ENCODE measurements at places on chromosomes 3 and 15.
A peak's percentile ranks its signal among the peaks of the same experiment; 100 is the strongest.

GRCh38 chr15:34038871-34039789, at the start of gene AVEN:
AVEN (minus strand) TSS chr15:34039204; CDS start chr15:34039046, 158 bp downstream.
- peak; percentile 39 for DNase-seq
- H3K36me3 ChIP-seq = no peaks in the 10 kb centered on the region
- peak within 1 kb of the TSS; percentile 95 for H3K4me3 ChIP-seq

- DNase-seq = no peak
- H3K27ac ChIP-seq = no peak overlapping the region
- no peaks in the 10 kb centered on the region for H3K36me3 ChIP-seq
- H3K27me3 ChIP-seq = no peaks in the 10 kb centered on the region
- H3K4me3 ChIP-seq = no peak overlapping the region
- peaks cover 4% of the 10 kb centered on the region for H3K4me1 ChIP-seq
Observed at GRCh38 chr3:143604402-143605185, 243.7 kb downstream of the SLC9A9 start.

GRCh38 chr3:114846779-114847178, 300.3 kb downstream of the ZBTB20 start:
- H3K27ac ChIP-seq = no peak overlapping the region
- H3K27me3 ChIP-seq = no peaks in the 10 kb centered on the region
- DNase-seq = no peak
- H3K4me1 ChIP-seq = no peaks in the 10 kb centered on the region
- H3K36me3 ChIP-seq = no peaks in the 10 kb centered on the region

DNA sequence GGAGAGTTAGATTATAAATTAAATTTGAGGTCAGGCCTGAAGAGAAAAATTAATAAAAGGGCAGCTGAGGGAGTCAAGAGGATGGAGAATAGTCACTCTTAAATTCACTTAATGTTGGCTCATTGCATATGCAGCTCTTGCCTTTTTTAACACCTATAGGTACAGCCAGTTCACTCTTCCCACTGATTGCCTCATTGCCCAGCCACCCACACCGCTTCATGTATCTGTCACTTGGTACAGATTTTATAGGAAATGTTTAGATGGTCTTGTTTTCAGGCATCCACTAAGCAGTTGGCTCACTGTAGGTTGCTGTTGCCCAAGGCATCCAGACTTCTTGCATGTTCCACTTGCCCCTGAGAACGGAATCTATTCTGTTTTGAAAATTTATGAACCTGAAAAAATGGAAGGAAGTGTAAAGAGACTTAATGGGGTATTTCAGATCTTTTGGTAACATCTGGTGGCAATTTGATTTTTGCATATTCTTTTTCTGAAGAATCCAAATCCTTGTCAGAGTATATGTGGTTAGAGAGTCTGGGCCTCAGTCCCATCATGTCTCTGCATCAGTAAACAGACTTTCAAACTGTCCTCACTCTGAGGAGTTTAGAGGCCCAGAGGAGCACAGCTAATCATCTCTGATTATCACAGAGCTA, 151.9 kb downstream of the RBPMS2 start:
- peaks cover 7% of the 10 kb centered on the region for H3K36me3 ChIP-seq
- DNase-seq = no peak
- peaks cover 6% of the 10 kb centered on the region for H3K4me1 ChIP-seq
- H3K27ac ChIP-seq = no peak overlapping the region
- H3K27me3 ChIP-seq = no peaks in the 10 kb centered on the region

DNA sequence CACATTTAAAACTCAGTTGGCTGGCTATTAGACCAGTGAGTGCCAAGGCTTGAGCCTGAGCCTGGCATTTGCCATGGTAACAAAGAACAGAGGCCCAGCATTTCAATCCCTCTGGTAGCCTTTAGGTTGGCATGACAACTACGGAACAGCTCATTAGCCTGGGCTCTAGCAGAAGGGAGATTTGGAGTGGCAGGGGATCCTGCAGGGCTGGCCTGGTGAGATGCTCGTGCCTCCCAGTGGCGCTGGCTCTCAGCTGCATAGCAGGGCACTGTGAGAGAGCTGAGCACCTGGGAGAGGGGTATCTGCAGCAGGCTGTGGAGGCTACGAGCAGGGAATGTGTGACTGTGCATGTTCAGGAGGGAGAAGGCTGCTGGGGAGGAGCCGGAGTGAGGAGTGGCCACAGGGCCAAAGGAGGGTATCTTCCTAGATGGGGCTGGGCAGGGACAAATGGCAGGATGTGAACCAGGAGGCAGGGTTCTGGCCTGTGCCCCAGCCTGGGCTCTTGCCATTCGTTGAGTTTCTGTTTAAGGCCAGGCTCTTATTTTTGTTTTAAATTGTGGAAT, 5.6 kb upstream of the ABTB1 start:
- no peak overlapping the region for H3K27ac ChIP-seq
- DNase-seq = no peak
- peaks cover 3% of the 10 kb centered on the region for H3K4me1 ChIP-seq
- no peaks in the 10 kb centered on the region for H3K36me3 ChIP-seq
- no peak overlapping the region for H3K4me3 ChIP-seq
- no peaks in the 10 kb centered on the region for H3K27me3 ChIP-seq

DNA sequence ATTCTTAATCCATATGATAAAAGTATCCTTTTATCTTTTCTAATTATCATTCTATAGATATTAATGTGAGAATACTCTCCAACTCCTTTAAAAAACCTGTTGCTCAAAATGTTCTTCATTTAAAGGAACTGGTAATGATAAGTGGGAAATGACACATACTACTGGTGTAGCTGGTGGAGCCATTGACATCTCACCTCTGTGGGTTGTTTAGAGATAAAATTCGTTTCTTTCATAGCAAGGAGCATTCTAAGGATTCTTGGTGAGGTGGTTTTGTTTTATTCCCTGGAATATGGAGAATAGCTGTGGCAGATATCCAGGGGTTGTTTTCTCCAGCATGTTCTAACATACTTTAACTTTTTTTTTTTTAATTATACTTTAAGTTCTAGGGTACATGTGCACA, 299.8 kb upstream of the THBS1 start:
- H3K4me1 ChIP-seq = peaks cover 26% of the 10 kb centered on the region
- no peaks in the 10 kb centered on the region for H3K27me3 ChIP-seq
- no peak overlapping the region for H3K4me3 ChIP-seq
- DNase-seq = peak; percentile 97

- no peak overlapping the region for H3K4me3 ChIP-seq
- peak overlapping the region; percentile 56 for H3K27ac ChIP-seq
- H3K4me1 ChIP-seq = peaks cover 11% of the 10 kb centered on the region
- peak; percentile 79 for DNase-seq
Observed at GRCh38 chr15:33720952-33721351, 247.3 kb upstream of the CHRM5 start.

- no peaks in the 10 kb centered on the region for H3K27me3 ChIP-seq
- H3K27ac ChIP-seq = no peak overlapping the region
- DNase-seq = no peak
- H3K36me3 ChIP-seq = no peaks in the 10 kb centered on the region
- H3K4me3 ChIP-seq = no peak overlapping the region
Observed at GRCh38 chr3:134104031-134104430, 74.3 kb upstream of the SLCO2A1 start.

- no peaks in the 10 kb centered on the region for H3K36me3 ChIP-seq
- DNase-seq = no peak
- no peak overlapping the region for H3K4me3 ChIP-seq
- H3K4me1 ChIP-seq = no peaks in the 10 kb centered on the region
- H3K27me3 ChIP-seq = no peaks in the 10 kb centered on the region
Observed at GRCh38 chr3:69214241-69214640, 91.8 kb upstream of the LMOD3 start.

- peaks cover 3% of the 10 kb centered on the region for H3K36me3 ChIP-seq
- no peaks in the 10 kb centered on the region for H3K27me3 ChIP-seq
- no peak overlapping the region for H3K4me3 ChIP-seq
- DNase-seq = no peak
- H3K4me1 ChIP-seq = peaks cover 4% of the 10 kb centered on the region
Observed at GRCh38 chr3:73056014-73056844, 5.2 kb upstream of the EBLN2 start.

- H3K27ac ChIP-seq = peak overlapping the region; percentile 53
- no peak for DNase-seq
- H3K4me3 ChIP-seq = peak overlapping the region; percentile 93
- H3K36me3 ChIP-seq = no peaks in the 10 kb centered on the region
- no peaks in the 10 kb centered on the region for H3K27me3 ChIP-seq
Observed at GRCh38 chr3:36381311-36381956, 1.1 kb downstream of the STAC start.

- peak; percentile 97 for DNase-seq
- no peaks in the 10 kb centered on the region for H3K27me3 ChIP-seq
- H3K4me1 ChIP-seq = peaks cover 24% of the 10 kb centered on the region
- peak overlapping the region; percentile 91 for H3K27ac ChIP-seq
- peak overlapping the region; percentile 30 for H3K4me3 ChIP-seq
Observed at GRCh38 chr3:150146991-150147761, 176.5 kb upstream of the PFN2 start.

- H3K4me3 ChIP-seq = no peak overlapping the region
- no peaks in the 10 kb centered on the region for H3K27me3 ChIP-seq
- no peaks in the 10 kb centered on the region for H3K36me3 ChIP-seq
Observed at GRCh38 chr3:21533002-21533401, 218.0 kb downstream of the ZNF385D start.

DNA sequence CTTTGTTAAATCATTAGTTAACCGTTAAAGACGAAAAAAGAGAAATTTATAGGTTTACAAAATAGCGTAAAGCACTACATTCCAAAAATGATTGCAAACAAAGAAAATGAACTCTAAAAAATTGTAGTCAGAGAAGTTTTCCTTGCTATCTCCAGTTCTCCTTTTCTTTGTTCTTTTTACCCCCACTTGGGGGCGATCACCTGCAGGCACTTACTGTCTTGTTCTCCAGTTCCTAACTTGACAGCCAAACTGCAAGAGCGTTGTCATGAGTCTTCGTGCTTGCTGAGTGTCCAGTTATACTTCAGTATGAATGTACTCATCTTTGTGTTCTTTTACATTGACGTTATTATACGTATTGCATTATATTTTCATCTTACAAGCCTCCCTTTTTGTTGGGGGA, 54.5 kb downstream of the CHD2 start:
- no peak overlapping the region for H3K4me3 ChIP-seq
- no peak for DNase-seq
- no peaks in the 10 kb centered on the region for H3K27me3 ChIP-seq
- H3K4me1 ChIP-seq = no peaks in the 10 kb centered on the region
- no peak overlapping the region for H3K27ac ChIP-seq

- H3K27me3 ChIP-seq = no peaks in the 10 kb centered on the region
- no peak overlapping the region for H3K4me3 ChIP-seq
- DNase-seq = peak; percentile 77
- no peaks in the 10 kb centered on the region for H3K36me3 ChIP-seq
- peaks cover 7% of the 10 kb centered on the region for H3K4me1 ChIP-seq
Observed at GRCh38 chr15:90154861-90155626, 46.1 kb upstream of the SEMA4B start.

DNA sequence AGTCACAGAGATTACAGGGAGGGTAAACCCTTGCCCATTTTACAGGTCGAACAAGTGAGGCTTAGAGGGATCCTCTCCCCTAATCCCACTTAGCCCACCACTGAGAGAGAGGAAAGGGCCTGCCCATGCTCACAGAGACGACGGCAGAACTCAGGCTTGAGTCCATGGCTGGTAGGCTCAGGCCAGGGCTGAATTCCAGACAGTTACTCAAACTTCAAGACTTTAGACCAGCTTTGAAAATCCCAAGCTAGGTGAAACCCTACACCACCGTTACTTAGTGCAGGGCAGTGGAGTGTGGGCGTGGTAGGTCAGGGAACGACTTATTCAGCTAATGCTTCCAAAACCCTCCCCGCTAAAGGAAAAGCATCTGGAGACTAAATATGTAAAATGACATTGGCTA, 16.4 kb downstream of the GRIP2 start:
- no peak overlapping the region for H3K4me3 ChIP-seq
- no peaks in the 10 kb centered on the region for H3K4me1 ChIP-seq
- no peak for DNase-seq
- no peaks in the 10 kb centered on the region for H3K36me3 ChIP-seq
- H3K27ac ChIP-seq = no peak overlapping the region
- H3K27me3 ChIP-seq = peaks cover 19% of the 10 kb centered on the region

DNA sequence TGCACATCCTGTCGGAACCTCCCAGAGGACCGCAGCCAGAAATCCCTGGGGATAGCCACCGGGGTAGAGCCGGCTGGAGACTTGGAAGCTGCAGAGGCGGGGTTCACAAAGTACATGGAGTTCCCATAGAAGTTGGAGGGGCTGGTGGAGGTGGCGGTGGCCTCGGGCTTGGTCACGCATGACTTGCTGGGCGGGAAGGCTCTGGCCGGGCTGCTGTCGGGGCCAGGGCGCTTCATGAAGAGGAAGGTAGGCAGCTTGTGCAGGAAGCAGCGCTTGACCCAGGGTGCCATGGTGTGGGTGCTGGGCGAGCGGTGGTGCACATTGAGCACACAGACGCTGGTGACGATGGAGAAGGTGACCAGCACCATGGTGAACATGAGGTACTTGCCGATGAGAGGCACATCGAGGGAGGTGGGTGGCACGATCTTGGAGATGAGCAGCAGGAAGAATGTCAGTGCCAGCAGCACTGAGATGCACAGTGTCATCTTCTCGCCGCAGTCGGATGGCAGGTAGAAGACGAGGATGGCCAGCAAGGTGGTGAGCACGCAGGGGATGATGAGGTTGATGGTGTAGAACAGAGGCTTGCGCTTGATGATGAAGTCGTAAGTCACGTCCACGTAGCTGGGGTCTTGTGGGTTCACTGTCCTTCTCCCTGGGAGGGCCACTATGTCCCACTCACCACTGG, 8.4 kb upstream of the CHRNA3 start:
- no peaks in the 10 kb centered on the region for H3K4me1 ChIP-seq
- H3K4me3 ChIP-seq = no peak overlapping the region
- no peaks in the 10 kb centered on the region for H3K36me3 ChIP-seq

- H3K27ac ChIP-seq = peak overlapping the region; percentile 67
- H3K4me3 ChIP-seq = no peak overlapping the region
- H3K36me3 ChIP-seq = no peaks in the 10 kb centered on the region
- peaks cover 49% of the 10 kb centered on the region for H3K4me1 ChIP-seq
Observed at GRCh38 chr3:50264964-50265485, 3.9 kb upstream of the SEMA3B start.

- H3K4me1 ChIP-seq = no peaks in the 10 kb centered on the region
- H3K36me3 ChIP-seq = no peaks in the 10 kb centered on the region
- H3K27me3 ChIP-seq = peaks cover 2% of the 10 kb centered on the region
- H3K4me3 ChIP-seq = no peak overlapping the region
Observed at GRCh38 chr3:139443186-139443585, 33.1 kb downstream of the RBP2 start.

DNA sequence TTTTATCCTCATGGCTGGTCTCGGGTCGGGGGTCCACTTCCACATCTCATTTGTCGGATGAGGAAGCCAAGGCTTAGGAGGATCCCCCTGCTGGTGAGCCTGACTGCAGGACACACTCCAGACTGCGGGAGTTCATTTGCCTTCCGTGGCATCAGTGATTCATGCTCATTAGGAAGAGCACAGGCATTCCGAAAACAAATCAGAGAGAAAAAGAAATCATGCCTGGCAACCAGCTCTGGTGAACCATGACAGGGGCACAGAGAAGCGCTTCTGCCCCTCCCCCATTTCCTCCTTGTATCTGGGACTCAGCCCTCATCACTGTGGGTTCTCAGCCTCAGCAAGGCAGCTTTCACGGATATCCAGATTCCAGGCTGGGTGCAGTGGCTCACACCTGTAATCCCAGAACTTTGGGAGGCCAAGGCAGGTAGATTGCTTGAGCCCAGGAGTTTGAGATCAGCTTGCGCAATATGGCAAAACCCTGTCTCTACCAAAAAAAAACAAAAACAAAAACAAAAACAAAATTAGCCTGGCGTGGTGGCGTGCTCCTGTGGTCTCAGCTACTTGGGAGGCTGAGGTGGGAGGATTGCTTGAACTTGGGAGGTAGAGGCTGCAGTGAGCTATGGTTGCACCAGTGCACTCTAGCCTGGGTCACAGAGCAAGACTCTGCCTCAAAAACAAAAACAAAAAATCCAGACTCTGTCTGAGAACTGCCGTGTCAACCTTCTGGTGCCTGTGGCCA, 28.4 kb downstream of the IRAK2 start:
- H3K4me1 ChIP-seq = peaks cover 48% of the 10 kb centered on the region
- H3K36me3 ChIP-seq = no peaks in the 10 kb centered on the region
- no peaks in the 10 kb centered on the region for H3K27me3 ChIP-seq
- no peak overlapping the region for H3K4me3 ChIP-seq
- H3K27ac ChIP-seq = peak overlapping the region; percentile 98

Data from astrocyte (in vitro differentiated cells and primary cell).